Fibroblast of villous mesenchyme (primary cell): ENCODE measurements at places on chromosomes 7 and 10. TPM values are rescaled to one million over a fixed set of nuclear protein-coding genes. Genes with fewer than 3 reads are reported as not detected.

OGA gene
- 80.3 and 93.1 TPM in 2 replicates for total RNA-seq

SPACDR gene
- not detected in 2 replicates for total RNA-seq

DNA sequence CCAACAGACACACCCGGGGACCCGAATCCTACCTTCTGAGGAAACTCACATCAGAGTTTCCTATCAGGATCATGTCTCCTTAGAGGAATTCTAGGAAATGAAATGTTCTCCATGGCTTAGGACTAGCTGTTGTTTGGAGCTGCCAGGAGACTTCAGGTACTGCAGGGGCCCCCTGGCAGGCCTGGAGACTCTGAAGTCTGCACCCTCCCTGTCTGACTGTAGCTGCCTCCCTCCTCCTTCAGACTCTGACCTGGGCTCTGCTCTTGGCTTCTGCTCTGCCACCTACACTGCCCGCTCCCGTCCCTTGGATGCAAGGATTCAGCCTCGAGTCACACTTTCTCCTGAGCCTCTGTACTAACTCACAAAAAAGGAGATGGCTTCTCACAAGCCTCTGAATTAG is 232.8 kb downstream of the INHBA start:
- DNase-seq: no peak

GRCh38 chr10:132984801-132985545 is 42.6 kb upstream of the CFAP46 start:
- no peak for DNase-seq

DNA sequence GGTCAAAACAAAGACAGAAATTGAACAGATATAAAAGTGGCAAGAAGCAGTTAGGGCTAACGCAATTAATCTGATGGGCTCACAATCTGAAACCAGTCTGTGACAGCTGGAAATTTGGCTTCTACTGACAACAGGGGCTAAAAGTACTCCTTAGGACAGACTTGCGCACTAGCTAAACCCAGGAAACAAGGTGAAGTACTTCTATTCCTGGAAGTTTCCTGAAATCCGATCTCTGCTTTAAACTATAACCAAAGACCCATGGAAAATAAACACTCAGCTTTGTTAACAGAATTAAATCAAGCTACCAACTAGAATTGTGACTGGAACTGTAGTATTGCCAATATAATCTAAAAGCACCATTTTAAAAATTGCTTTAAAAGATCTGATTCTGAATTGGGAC is 520.2 kb upstream of the ZWINT start:
- no peak for DNase-seq

GRCh38 chr10:30059209-30060107 is at the start of gene JCAD:
TSS of gene JCAD (minus strand) at chr10:30059586. CDS start at chr10:30047812, 11,774 bp downstream.
- no peak for DNase-seq

- no peak for DNase-seq
Observed at GRCh38 chr10:87658321-87658795, 1.3 kb upstream of the PAPSS2 start.

GRCh38 chr10:49350846-49351532 is 44.9 kb downstream of the DRGX start:
- DNase-seq: no peak

DNA sequence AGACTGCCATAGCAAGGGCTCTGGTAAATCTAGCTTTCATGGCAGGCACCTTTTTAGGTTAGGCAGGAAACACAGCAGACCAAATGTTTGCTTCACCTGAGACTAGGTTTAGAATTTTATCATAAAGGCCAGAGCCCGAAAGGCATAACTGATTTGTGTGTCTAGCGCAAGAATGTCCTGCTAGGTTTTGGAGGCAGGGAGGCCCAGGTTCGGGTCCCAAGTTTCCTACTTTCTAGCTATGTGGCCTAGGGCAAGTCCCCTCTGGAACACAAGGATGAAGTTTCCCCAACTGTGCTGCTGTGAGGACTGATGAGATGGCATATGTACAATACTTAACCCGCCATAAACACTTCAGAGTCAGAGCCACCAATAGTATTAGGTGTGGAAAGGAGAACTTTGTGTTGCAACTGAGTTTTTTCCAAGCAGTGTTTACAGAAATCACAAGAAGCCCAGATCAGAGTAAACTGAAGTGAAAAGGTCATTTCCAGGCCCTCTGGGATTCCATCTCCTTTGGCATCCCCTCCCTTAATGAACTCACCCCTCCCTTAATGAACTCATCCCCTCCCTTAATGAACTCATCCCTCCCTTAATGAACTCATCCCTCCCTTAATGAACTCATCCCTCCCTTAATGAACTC is 244.9 kb downstream of the SKAP2 start:
- DNase-seq: no peak

GRCh38 chr7:36710186-36710791 is 14.0 kb downstream of the AOAH start:
- DNase-seq: no peak

- DNase-seq: no peak
Observed at GRCh38 chr7:45048748-45049147, 40.0 kb downstream of the NACAD start.

GRCh38 chr10:30857803-30858202 is 173.9 kb downstream of the ZNF438 start:
- DNase-seq: peak; percentile 83

GRCh38 chr7:17133977-17134376 is 164.5 kb upstream of the AHR start:
- no peak for DNase-seq
